Activated gamma-delta T cell (primary cell): ENCODE measurements at places on chromosomes 1 and 21.

- DNase-seq: no peak
Observed at GRCh38 chr1:150807249-150808023, 624 bp downstream of the CTSK start.

DNA sequence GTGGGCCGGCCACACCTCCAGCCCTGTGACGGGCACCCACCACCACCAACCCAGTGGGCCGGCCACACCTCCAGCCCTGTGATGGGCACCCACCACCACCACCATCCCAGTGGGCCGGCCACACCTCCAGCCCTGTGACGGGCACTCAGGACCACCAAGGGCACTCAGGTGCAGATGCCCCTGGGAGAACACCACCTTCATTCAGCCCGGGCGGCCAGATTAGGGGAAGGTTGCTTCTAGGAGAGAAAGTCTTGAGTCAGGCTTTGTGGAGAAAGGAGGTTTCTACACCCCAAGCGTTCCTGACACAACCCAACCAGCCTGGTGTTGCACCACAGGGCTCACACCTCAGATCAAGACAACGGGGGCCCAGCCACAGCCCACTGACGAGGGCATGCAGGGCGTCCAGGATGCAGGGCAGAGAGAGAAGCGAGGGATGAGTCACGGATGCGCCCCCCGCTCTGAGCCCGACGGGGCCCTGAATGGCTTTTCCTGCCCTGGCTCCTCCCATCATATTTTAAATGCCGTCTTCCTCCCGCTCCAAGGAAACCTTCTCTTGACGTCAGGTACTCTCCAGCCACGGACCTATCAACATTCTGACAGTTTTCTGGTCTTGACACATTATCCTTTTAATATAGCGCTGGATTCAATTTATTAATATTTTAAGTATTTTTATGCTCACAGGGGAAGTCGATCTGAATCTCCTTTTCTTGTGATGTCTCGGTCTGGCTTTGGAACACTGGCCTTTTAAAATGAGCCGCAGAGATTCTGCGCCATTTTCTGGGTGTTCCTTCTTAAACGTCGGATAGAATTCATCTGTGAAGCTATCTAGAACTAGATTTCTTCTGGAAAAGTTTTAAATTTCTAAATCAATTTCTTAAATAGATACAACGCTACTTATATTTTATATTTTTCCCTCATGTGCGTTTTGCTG lies 631 bp upstream of the SPATC1L start:
- peak; percentile 57 for DNase-seq

DNA sequence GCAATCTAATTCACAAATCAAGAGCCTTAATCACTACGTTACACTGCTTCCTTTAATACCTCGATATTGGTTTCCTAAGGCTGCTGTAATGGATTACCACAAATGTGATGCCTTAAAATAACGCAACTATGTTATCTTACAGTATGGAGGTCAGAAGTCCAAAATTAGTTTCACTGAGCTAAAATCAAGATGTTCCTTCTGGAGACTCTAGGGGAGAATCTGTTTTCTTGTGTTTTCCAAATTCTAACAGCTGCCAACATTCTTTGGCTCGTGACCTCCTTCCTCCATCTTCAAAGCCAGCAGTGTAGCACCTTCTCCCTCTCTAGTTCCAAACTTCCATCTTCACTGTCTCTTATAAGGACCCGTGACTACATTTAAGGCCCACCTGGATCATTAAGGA lies 335.0 kb upstream of the NFIA start:
- DNase-seq: no peak

- no peak for DNase-seq
Observed at GRCh38 chr1:22370190-22370498, 81.5 kb upstream of the ZBTB40 start.

DNA sequence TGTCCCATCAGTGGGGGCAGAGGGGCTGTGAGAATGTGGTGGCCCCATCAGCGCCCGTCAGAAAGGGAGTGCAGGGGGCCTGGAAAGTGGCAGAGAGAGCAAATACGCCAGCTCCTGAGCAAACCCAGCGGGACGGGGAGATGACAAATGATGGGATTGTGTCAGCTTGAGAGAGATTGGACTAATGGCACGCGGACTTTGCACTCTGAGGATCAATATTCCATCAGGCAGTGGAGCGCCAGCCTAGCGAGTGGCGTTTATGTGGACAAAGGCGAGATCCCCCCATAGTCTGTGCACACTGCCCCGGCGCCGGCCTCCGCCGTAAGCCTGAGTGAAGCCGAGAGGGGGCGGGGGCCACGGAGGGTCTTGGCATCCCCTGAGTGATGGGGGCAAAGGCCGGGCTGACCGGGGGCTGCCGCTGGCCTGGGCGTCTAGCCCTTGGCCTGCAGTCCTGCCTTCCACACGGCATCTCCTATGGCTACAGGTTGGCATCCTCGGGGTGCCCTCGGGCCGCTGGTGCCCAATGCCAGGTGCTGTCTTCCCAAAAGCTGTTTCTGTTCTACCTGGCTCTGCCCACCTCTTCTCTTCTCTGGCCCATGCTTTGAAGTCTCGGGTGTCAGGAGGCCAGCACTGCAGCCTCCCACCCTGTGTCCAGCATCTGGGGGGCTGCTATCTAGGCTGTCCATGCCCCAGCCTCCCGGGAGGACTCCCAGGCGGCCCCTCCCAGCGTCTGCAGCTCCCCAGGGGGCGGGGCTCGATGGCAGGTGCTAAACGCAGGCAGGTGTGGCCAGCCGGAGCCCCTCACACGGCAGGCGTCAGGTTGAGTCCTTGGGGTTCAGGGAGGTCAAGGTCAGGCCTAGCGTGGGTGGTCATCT lies 46.5 kb downstream of the PRDM16 start:
- no peak for DNase-seq
